ENCODE measurements at places on chromosomes 2 and 18.
A peak's percentile ranks its signal among the peaks of the same experiment; 100 is the strongest.

DNA sequence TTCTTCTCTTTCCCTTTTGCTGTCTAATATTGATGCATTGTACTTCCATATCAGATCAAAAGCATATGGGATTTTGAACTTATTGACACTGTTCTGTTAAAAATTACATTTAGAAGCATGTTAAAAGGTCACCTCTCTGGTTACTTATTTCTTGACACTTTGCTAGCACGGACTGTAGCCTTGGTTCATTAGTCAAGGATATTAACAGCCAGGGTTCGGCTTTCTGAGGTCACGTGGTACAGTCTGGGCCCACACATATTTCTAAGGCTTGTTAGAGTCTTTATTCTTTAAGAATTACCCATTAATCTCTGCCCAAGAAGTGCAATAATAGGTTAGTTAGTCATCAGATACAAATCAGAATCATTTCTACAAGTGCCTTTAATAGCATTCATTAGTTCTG, 1035.8 kb upstream of the FANCL start:
- DNase-seq, result no peak

- no peak for DNase-seq
These were observed 53.7 kb upstream of the BIN1 start for GRCh38 chr2:127160676-127161075.

- no peak for DNase-seq
These were observed 32.3 kb downstream of the LYPD6B start for GRCh38 chr2:149070681-149071320.

DNA sequence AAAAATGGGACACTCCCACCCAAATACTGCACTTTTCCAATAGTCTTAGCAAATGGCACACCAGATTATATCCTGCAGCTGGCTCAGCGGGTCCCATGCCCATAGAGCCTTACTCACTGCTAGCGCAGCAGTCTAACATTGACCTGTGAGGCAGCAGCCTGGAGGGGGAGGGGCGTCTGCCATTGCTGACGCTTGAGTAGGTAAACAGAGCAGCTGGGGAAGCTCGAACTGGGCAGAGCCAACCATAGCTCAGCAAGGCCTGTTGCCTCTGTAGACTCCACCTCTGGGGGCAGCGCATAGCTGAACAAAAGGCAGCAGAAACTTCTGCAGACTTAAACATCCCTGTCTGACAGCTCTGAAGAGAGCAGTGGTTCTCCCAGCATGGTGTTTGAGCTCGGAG, 110.4 kb downstream of the CTIF start:
- DNase-seq, result no peak

GRCh38 chr18:76452357-76452756, 42.7 kb downstream of the ZNF516 start:
- peak; percentile 61 for DNase-seq

- no peak for DNase-seq
These were observed 122.9 kb downstream of the MRO start for GRCh38 chr18:50696929-50697328.

GRCh38 chr18:69763002-69763401, 184.7 kb downstream of the CD226 start:
- DNase-seq, result no peak

DNA sequence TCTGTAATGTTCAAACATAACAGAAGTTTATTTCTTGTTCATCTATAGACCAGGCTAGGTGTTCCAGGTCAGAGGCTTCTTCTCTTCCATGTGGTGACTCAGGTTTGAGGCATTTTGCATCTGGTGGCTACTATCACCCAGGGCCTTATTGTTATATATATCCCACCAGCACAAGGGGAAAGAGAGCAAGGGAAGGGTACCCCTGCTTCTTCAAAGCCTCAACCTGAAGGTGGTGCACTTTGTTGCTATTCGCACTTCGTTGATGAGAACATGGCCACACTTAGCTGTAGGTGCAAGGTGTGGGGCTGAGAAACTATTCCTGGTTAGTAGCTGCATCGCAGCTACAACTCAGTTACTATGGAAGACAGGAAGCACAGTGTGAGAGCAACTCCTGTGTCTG, 27.4 kb upstream of the SLC3A1 start:
- no peak for DNase-seq

DNA sequence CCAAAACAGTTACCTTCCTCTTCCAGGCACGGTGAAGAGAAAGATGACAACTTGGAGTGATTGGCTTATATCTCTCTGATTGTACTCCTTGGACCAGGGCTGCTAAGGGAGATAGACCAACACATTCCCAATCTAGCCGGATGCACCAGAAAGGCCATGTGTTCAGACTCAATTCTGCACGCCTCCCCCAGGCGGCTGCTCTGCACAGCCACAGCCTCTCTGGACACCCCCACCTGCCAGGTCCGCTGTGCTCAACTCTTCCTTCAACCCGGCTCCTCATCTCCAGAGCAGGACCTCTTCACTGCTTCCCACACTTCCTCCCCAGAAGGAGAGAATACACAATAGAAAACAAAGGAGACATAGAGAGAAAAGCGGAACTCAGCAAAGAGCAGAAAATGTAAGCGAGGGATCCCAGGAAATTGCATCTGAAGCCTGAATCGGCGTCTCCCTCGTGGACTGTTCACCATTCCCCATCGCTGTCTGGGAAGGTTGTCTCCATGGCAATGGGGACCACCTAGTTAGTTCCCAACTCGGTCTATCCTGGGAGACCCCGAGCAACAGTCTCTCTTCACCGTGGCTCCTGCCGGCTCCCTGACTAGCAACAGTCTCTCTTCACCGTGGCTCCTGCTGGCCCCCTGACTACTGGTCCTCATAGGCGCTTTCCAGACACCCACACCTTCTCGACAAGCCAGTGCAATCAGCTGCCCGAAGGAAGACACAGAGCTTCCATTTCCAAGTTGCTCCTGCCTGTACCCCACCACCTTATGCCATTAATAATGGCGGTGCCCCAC, 361.7 kb upstream of the MYT1L start:
- no peak for DNase-seq

GRCh38 chr2:173415431-173416381, 61.0 kb downstream of the CDCA7 start:
- DNase-seq, result no peak

DNA sequence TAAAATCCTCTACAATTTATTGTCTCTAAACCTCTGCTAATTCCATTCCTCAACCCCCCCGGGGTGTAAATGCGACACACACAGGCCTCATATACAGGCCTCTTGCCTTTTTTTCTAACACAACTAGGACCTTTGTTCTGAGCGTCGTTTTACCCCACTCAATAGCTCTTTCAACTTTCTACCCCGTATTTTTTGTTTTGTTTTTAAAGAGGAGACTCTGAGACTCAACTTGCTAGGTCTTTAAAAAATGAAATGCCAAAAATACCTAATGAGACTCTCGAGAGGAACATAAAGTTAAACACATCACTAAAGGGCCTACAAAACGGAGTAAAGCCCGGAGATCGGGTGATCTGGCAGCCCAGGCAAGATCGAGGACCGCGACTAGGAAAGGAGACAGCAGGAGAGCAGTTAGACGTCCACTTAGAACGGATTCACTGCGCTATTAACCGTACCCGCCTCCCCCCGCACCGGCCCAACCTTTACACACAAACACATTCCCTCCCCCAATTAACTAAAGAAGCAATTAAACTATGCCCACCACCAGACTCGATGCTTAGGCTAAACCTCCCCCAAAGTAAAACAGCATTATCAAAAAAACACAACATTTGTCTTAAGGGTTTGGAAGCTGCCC, 1.7 kb downstream of the TRIP12 start:
- peak; percentile 50 for DNase-seq

DNA sequence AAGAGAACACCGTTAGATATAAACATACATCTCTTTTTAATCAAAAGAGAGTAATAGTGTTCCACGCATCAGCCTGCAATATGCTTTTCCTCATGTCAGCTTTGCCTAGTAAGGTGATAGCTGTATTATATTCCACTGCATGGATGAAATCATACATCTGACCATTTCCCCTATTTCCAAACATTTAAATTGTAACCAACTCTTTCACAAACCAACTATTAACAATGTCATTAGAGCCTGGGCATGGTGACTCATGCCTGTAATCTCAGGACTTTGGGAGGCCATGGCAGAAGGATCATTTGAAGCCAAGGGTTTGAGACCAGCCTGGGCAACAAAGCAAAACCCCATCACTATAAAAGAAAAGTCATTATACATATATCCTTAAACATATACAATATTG, 284.8 kb downstream of the BCL11A start:
- no peak for DNase-seq

DNA sequence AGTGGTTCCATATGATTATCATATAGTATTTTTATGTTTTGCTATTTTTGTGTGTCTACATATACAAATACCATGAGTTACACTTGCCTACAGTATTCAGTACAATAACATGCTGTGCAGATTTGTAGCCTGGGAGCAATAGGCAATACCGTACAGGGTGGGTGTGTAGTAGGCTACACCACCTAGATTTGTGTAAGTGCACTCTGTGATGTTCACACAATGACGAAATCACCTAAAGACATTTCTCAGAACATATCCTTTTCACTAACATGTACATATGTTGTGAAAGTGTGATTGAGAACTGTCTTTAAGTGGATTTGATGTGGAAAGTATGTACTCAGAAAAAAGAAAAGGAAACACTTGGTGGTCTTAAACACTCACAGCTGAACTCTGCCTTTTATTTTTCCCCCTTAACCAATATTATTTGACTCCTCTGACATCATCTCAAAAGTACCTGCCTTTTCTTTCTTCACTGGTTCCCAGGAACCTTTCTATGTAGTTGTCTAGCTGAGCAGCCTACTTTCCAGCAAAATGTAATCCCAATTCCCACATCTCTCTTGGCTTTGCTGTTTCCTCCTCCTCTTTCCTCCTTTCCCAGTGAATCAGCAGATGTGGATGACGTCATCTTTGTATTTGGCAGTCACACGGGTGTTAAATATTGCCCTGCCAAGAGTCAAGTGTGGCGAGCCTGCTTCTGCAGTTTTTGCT, 47.7 kb downstream of the OSBPL6 start:
- peak; percentile 93 for DNase-seq

DNA sequence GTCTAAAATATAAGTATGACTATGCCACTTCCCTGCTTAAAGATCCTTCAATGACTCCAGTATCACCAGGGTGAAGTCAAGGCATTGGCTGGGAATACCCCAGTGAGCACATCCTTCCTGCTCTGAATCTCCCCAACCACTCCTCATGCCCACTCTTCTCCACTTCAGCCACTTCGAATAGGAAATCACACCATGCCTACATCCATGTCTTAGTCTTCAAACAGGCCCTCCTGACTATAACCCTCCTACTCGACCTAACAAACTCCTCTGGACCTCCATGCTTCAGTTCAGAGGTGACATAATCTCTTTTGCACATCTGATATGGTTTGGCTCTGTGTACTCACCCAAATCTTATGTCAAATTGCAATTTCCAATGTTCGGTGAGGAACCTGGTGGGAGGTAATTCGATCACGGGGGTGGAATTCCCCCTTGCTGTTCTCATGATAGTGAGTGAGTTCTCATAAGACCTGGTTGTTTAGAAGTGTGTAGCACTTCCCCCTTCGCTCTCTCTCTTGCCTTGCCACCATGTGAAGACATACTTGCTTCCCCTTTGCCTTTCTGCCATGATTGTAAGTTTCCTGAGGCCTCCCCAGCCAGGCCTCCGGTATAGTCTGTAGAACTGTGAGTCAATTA, 87.8 kb upstream of the TFCP2L1 start:
- no peak for DNase-seq

GRCh38 chr2:233081232-233081730, 21.1 kb downstream of the INPP5D start:
- DNase-seq, result no peak

GRCh38 chr18:27996801-27997272, 180.1 kb downstream of the CDH2 start:
- DNase-seq, result peak; percentile 29

DNA sequence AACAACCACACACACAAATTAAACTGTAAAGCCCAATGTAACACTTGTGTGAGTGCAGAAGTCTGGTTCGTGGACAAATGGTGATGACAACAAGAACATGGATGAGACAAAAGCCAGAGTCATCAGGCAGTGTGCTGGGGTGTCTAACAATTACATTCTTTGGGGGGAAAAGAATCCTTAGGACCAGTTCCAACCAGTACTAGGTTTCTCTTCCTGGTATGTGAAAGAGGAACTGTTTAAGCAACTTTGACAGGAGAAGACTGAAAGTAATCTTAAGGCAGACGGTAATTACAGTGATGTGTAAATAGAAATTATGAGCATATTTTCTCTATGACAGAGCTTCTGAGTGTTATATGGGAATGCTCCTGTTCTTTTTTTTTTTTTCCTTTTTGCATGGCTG, 133.4 kb downstream of the AFF3 start:
- DNase-seq, result peak; percentile 32

DNA sequence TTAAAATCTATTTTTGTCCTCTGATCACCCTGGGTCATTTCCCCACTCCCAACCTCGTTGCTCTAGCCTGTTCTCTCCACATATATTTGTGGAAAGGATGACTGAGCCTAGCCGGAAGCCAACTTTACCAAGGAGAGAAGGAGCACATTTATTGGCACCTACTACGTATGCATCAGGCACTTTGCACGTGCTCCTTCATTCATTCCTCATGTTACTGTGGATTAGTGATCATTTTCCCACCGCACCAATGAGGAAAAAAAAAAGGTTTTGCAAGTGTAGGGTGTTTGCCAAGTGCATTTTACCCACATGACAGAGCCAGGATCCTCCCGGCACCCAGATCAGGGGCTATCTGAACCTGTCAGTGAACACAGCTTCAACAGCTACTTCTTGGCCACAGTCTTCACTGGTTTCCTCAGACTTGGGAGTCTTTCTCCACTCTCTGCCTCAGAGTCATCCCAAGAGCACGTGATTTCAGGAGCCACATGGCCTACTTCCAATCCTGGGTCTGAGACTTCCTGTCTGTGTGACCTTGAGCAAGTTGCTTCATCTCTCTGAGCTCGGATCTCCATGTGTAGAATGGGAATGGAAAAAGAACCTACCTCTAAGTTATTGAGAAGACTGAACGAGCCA, 1.9 kb upstream of the C1QL2 start:
- DNase-seq, result no peak

- DNase-seq, result peak; percentile 71
These were observed 81.9 kb downstream of the MEP1B start for GRCh38 chr18:32271672-32272208.

DNA sequence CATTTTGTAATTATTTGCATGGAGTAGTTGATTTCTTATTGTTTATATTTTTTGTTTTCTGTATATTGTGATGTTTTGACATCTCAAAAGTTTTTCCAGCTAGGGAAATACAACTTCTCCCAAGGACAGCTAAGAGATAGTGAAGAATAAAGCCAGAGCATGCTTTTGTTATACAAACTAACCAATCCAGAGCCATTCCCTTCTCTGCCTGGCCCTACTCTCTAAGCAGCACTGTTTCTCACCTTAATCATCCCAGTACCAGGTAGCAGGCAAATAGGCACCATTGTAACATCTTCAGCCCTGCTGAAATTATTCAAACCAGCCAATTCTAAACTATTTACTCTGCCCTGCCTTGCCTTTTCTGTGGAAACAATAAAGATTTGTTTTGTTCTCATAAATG, 1063.4 kb upstream of the CHAC2 start:
- no peak for DNase-seq
